Ammon's horn (tissue), 1 donor: ENCODE measurements at places on chromosomes 4 and X.

DNA sequence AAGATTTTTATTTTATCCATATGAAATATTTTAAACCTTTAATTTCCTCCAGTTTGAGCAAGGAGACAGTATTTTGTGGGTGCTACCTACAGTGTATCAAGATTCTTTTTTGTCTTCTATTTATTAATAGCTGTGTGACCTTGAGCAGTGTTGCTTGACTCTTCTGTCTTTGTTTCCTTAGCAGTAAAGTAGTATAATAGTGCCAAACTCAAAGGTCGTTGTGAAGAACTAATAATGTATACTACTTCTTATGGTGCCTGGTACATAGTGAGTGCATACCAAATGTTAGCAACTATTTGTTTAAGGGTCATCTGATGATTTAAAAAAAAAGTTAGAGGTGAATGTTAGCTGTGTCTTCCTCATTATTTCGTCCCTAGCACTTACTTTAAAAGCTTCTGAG lies 30.5 kb downstream of the SMARCAD1 start:
- no peak for DNase-seq

- no peak for DNase-seq
These were observed 1730.3 kb upstream of the TENM3 start for GRCh38 chr4:180512801-180513475.

- DNase-seq: no peak
These were observed 48.3 kb upstream of the CBR4 start for GRCh38 chr4:169058312-169058711.

DNA sequence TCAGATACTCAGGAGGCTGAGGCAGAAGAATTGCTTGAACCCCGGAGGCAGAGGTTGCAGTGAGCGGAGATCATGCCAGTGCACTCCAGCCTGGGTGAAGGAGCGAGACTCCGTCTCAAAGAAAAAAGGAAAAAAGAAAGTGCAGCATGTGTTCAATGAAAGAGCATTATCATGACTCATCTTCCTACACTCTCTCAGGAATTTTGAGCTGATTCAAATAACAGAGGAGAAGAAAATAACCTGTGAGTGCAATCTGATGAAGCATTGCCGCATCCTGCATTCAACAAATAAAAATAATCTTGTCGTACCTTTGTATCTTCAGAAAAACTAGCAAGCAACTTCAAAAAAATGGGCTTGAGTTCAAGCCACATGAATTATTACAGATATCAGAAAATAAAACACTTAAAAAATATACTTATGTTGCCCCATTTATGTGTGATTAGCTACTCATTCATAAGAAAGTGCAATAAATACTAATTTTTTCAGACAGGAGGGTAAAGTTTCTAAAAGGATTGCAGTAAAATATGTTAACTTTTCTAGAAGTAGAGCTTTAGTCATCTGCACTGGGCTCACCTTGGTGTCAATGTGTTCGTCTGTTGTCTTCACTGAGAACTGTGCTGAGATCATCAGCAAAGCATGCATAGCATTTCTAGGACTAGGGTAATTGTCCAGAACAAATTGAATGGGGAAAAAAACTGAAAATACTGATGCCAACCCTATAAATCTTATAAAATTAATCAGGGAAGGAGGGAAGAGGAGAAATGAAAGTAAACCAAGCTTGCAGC lies 90.4 kb upstream of the VCX3B start:
- DNase-seq: no peak

- no peak for DNase-seq
These were observed 131.0 kb upstream of the CXXC4 start for GRCh38 chr4:104625706-104626105.

GRCh38 chr4:119020158-119020557 lies 115.5 kb upstream of the MYOZ2 start:
- DNase-seq: no peak

DNA sequence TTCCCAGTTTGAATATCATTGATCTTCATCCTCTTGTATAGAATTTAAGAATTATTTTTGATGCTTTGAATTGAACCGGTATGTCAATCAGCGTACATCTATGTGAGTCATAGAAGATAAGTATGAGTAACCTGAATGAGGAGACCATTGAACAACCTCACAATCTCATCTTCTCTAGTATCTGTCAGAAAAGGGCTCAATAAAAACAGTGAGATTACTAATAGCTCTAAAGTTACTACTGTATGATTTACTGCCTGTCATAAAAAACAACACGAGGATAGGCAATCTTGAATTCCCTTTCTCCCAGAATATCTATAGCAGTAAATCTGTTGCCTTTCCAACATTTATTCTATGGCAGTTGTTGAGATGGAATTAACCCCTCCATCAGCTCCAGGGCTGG lies 36.1 kb downstream of the PHOX2B start:
- DNase-seq: no peak

GRCh38 chr4:106854569-106855351 lies 181.4 kb downstream of the DKK2 start:
- DNase-seq: no peak

GRCh38 chr4:45004326-45004725 lies 278.0 kb upstream of the GNPDA2 start:
- DNase-seq: no peak

GRCh38 chrX:2483398-2484060 lies 17.2 kb downstream of the DHRSX start:
- DNase-seq: no peak

DNA sequence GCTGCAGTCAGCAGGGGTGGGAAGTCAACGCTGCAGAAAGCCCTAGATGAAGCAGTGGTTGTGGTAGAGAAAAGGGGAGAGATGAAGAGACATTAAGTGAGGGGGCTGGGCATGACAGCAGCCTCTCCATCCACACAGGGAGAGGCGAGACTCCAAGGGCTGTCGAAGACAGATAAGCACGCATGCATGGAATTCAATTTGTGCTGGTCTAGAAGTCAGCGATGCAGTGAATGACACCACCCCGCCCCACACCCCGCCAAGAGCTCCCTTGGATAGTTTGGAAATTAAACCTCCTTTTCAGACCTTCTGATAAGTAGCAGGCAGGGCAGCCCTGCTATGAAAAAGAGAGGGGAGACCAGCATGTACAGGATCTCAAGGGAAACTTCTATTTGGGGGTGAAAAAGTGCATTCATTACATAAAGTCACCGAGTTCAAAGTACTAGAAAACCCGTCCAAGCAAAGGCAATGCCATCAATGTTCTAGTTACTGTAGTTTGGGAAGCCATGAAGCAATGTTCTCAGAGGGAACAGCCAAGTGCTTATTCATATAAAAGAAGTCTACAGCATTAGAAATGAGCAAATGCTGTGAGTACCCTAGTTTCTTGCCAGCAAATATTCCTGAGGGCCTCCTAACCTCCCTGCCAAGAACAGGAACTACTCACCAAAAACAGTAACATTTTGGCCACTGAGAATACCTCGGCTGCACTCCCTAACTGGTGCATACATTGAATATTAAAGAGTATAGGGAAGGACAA lies 152.3 kb upstream of the ANXA10 start:
- no peak for DNase-seq

DNA sequence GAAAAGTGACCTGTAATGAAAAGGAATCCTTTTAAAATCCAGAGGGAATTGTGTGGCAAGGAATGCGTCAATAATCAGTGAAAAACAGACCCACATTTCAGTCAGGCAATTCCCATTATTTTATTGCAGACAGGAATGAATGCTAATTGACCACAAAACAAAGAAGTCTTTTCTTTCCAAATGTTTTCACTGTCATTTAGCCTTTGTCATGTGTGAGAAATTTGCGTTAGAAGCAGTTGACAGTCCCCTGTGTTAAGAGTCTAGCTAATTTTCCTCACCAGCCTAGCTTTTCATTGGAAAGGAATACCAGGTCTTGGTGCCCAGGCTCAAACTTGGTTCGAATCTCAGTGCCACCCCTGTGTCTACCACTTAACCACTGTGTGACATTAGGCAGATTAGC lies 83.4 kb downstream of the KIT start:
- peak; percentile 33 for DNase-seq

- DNase-seq: peak; percentile 16
These were observed 28.6 kb downstream of the NYX start for GRCh38 chrX:41475591-41476241.

- DNase-seq: peak; percentile 16
These were observed 139.9 kb downstream of the NDST3 start for GRCh38 chr4:118173956-118174725.

DNA sequence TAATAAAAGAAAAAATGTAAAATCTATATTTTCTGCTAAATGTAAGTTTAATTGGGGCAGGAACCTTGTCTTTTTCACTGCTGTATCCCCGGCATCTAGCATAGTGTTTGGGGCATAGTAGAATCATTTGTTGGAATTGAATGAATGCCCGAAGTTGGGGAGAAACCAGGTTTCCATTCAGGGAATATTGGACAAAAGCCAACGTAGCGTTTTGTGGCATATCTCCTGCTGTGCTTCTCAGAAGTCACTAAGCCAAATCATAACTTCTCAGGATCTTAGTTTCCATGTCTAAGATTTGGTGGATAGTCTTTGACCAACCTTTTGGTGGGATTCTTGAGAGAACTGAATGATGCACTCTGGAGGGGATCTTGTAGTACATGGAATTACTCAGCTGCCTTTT lies 42.0 kb upstream of the PGRMC2 start:
- DNase-seq: no peak

- no peak for DNase-seq
These were observed 104.9 kb downstream of the FAM13A start for GRCh38 chr4:88952081-88952480.

DNA sequence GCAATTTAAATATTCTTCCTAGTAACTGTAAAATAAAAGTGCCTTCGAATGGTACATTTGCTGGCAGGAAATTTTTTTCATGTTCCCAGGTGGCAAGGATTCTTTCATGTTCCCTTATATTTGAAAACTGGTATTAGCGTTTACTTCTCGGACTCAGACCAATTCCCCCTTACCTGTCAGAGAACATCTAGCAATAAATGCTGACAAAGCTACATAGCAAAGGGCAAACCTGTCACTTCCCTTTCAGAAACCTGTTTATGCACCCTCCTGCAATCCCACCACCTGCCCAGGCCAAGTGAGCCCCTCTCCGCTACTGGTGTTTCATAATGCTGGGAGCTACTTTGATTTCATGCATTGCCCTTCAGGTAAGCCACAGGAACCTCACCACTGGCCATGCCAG lies 98.2 kb downstream of the HPRT1 start:
- no peak for DNase-seq

- no peak for DNase-seq
These were observed 36.7 kb downstream of the IL13RA1 start for GRCh38 chrX:118764122-118764521.

GRCh38 chr4:186724864-186725468 lies 1.3 kb upstream of the FAT1 start:
- no peak for DNase-seq

DNA sequence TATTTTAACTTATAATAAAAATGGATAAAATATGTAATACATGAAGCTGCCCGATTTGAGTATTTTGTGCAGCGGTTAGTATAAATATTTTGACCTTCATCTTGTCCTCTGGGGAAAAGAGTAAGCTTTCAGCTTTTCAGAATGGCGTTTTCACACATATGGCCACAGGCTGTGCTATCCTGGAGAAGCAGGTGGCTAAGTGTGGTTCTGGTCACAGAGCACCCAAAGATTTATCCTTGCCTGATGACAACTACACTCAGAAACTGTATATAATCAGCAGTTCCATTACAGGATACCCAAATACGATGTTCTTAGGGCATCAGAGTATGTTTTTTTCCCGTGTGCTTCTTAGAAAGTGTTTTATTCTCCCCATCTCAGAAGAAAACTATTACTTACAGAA lies 42.3 kb upstream of the ANK2 start:
- no peak for DNase-seq

- no peak for DNase-seq
These were observed 2.1 kb upstream of the RHOH start for GRCh38 chr4:40194602-40195161.

GRCh38 chrX:26909728-26910127 lies 553.4 kb downstream of the PPP4R3C start:
- no peak for DNase-seq

GRCh38 chr4:189143263-189143952 lies 797.3 kb upstream of the FRG1 start:
- DNase-seq: no peak

DNA sequence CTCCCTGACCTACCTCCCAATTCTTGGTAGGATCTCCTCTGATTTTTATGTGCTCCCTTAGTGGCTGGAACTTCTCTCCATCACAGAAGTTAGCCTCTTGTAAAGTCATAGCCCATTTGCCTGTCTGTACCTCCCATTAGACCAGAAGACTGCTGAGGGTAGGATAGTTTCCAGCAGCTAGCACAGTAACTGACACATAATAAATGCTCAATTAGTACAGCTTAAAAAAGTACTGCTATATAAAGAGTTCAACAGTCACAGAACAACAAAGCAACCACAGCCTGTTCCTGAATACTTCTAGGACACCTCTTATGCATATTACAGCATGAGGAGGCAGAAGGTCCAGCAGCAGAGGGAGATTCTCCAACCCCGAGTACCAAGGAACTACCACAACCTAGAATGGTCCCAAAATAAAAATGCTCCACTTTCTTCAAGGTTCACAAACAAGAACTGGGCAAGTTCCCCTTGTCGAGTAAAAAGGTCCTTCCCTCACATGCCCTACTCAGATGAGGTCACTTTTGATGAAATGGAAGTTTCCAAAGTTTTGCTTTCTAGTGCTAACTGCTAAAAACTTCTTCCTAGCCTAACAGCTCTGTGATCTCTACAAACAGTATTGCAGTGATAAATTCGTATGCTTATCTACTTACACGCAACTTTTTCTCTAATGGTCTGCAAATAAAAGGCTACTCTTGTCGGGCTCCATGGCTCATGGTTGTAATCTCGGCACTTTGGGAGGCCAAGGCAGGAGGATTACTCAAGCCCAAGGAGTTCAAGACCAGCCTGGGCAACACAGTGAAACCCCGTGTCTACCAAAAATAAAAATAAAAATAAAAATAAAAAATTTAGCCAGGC lies 12.8 kb downstream of the MECP2 start:
- DNase-seq: no peak

- no peak for DNase-seq
These were observed 697.5 kb downstream of the FSTL5 start for GRCh38 chr4:161466316-161466715.

DNA sequence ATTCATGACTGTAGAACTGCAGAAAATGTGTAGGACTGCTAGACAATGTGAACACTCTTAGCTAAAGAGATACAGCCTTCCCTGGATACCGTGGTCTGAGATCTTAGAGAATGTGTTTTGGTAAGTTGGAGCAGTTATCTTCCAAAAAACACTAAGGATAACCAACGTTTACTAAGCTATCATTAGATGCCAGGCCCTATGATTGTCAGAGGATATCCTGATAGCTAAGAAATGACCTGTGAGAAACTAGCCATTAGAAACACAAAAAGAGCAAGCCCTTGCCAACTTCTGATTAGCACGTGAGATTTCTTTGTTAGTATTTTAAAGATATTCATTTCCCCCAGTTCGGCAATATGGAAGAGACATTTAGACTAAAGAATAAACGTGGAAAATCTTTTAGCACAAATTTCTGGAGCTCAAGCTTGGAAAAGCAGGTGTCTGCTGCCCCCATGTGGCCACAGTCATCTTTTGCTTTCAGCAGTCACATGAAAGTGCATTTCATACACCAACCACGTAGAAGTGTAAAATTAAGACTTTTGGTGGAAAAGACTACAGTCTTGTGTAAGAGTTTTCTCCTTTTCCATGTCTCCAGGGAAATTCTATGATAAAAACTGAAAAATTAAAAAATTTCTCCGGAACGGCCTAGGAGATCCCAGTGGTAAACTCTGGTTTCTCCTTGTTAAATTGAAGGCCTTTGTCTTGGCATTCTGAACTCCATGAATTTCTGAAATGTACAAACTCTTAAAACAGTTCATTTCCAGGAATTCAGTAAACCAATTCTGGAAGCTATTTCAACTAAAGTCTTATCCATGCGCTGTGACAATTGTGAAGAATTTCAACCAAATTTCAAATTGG lies 136.4 kb downstream of the ZNF674 start:
- DNase-seq: peak; percentile 69

GRCh38 chrX:72478853-72479252 lies 93.8 kb downstream of the HDAC8 start:
- DNase-seq: no peak
